ENCODE measurements at places on chromosomes 12 and 14.

GRCh38 chr12:116528498-116528897, 30.7 kb upstream of the MAP1LC3B2 start:
- DNase-seq: no peak

DNA sequence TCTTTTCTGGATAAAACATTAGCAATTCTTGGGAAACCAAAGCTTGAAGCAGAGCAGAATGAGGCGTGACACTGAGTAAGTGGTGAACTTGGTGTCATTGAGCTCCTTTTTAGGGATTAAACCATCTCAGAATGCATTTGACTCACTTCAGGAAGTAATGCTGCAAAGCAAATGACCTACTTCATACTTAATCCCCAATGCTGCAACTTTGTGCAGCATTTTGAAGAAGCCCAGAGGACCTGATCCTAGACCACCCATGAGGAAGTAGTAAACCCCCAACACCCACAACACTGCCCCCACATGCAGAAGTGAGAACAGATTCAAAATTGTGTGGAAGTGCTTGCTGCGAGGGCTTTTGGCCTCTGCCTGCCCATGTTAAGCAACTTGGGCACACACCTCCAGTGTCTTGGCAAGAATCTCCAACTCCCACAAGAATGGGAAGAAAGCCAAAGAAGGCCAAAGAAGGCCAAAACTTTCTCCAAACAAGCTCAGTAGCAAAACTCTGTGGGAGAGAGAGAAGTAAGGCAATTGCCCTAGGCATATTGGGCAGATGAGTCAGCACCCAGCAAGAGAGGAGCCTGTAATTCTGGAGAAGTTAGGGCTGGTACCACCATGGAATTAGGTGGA, 69.2 kb upstream of the ETV6 start:
- no peak for DNase-seq

GRCh38 chr12:100168562-100168961, 25.9 kb upstream of the BLTP3B start:
- no peak for DNase-seq

DNA sequence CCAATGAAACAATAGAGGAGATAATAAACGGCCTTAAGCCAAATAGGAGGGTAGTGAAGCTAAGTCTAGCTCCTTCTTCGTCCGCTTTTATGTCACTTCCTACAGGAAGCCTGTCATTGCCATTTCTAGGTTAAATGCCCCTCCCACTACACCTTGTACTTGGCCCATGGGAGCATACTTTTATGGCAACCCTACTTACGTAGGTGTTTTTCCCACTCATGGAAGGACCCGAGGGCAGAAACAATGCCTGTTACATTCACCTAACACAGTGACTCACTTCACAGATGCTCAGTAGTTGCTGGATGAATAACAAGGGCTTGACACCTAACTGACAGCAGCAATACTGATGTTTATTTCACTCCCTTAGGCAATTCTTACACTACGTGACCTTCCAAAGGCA, 44.5 kb downstream of the ALKBH1 start:
- DNase-seq: no peak

- no peak for DNase-seq
These were observed 389.7 kb downstream of the AACS start for GRCh38 chr12:125454786-125455480.

DNA sequence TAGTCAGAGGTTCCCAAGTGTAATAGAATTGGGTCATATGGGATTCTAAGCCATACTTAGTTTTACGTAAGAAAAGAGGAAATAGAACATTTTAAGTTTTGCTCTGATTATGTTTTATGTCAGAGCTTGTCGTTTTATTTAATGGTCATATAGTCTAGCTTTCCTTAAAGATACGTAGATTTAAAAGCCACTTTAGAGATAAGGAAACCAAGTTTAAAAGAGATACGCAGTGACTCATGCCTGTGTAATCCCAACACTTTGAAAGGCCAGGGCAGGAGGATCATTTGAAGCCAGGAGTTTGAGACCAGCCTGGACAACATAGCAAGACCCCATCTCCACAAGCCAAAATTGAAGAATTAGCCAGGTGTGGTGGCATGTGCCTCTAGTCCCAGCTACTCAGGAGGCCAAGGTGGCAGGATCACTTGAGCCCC, 19.5 kb downstream of the MAPK1IP1L start:
- no peak for DNase-seq

DNA sequence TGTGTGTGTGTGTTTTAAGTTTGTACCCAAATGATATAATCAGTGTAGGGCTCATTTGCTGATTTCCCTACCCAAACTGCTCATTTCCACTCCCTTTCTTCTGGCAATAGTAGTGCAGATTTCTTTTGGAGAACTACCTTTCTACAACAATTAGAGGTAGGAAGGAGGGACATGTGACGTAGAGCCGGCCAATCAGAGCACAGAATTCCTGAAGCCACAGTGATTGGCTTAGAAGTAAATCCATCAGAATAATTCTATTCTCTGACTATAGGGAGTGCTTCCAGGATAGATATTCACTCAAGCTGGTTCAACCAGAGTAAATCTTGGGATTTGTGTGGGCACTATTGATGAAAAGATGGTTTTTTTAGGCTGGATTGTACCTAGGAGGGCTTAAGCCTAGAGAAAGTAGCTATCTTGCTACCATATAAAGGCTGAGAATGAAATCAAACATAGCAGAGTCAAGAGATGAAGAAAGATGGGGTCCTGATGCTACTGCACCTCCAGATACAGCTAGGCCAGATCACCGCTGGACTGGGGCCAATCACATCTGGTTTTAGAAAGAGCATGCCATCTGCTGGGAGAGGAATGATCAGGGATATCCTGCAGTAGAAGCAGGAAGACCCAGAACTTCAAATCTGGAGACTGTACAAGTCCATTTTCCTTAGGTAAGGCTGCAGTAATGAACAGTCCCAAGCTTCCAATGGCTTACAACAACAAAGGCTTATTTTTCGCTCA, 54.1 kb upstream of the NUAK1 start:
- no peak for DNase-seq

DNA sequence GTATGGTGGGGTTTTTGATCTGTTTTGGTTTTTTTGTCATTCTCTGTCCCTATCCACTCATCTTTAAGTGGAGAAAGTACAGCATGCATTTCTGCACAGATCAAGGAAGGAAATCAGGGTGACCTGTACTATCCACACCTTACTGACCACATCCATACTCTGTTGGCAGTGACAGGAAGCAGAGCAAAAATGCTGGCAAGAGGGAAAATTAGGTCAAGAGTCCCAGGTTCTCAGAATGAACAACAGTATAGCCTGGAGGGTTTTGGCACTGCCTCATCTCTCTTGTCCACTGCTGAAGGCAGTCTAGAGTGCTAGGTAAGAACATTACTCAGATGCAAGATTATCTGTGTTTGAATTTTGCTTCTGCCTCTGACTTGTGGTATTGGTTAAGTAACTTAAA, 70.7 kb downstream of the TAOK3 start:
- no peak for DNase-seq

DNA sequence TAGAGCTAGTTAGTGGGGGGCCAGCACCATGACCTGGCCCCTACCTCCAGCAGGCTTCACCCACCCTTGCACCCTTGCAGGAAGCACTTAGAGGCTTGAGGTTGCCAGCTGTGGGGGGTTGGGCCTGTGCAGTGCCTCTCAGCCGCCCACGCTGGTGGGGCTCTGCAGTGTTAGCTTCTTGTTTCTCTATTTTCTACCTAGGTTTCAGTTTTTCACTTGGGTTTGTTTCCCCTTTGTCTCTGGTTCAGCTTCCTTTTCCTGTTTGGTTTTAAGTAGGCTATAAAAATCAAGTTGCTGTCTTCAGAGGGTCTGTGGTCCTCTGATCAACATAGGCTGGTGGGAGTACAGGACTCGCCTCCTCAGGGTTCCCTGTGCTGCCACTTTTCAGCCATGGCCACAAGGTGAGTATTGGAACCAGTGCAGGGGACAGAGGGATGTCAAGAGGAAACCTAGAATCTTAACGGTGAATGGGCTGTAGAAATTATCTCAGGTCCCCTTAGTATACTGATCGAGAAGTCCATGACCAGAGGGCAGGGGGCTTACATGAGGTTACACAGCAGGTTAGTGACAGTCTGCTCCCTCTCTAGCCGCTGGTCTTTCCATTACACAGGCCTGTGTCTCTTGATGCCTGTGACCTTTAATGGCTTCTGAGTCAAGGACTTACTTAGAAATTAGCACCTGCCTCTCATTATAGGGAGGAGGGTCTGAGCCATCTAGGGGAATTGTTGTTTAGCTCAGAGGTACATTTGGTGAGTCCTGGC, at the start of gene EVL:
Gene EVL (plus strand): TSS at position 312 of the 761 bp plus-strand sequence. CDS start 79 bp downstream, at position 391.
- DNase-seq: no peak

DNA sequence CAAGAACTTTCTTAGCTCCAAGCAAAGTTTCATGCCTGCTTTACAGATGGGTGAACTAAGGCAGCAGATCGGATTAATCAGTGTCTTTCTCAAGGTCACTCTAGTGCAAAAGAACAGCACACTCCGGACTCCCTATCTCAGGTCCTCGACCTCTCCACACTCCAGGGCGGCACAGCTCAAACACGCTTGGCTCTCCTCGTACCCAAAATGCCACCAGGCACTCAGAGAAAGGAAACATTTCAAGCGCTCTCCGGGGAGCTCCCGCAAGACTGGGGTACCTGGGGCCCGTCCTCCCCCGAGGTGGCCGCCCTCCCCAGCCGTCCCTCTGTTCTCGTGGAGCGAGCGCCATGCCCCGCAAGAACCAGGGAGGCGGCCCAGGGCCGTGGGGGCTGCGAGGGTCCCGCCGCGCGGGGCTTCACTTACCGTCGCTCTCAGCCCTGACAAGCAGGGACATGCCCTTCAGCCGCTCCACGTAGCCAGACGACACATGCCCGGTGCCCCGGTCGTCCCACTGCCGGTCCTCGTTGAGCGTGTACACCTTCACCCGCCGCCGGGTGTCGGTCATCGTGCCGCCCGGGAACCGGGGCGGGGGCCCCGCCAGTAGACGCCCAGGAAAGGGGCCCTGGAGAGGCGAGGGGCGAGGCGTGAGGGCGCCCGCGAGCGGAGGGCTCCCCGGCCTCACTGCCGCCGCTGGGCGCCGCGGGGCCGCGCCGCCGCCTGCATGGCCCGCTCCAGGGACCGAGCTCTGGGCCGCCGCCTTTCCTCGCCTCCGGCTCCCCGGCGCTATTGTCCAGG, 830 bp downstream of the PPP4R3A start:
- DNase-seq: peak; percentile 53

DNA sequence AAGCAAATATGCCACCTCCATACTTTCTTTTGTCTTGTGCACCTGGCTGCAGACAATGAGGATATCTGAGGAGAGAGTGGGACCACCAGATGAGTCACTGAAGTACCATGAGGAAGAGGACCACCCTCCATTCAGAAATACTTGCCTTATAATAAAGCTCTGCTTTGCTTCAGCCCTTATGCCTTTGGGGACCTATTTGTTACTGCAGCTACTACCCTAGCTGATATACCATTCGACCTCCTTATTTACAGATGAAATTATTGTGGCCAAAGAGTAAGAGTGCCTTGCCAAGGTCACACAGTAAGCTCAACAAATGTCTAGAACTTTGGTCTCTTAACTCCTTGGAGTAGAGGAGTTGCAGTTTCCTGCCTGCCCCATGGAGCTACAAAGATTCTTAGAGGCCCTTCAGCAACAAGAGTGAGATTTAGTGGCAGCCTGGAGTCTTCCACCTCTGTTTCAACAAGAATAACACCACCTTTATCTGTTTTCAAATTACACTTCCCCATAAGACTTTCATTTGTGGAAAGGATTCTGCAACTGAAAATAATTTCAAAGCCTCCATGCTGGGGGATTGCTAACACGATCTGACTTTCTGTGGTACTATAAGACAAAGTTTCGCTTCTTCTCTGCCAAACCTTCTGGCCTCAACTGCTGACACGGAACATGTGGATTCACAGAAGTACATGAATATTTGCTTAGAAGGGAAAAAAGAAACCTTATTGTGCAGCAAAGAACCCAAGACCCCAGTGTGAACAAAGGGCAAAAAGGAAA, 3.6 kb downstream of the CMKLR1 start:
- DNase-seq: no peak

- DNase-seq: no peak
These were observed 185.1 kb downstream of the CHST11 start for GRCh38 chr12:104641862-104642261.

- DNase-seq: peak; percentile 51
These were observed at the start of gene SLC24A4 for GRCh38 chr14:92323011-92323915. Gene SLC24A4 (plus strand): TSS chr14:92323165. CDS start chr14:92323831, 666 bp downstream.

- no peak for DNase-seq
These were observed 7.2 kb upstream of the RACGAP1 start for GRCh38 chr12:50032515-50032853.

- no peak for DNase-seq
These were observed 48.2 kb downstream of the CRACR2A start for GRCh38 chr12:3704512-3705353.

DNA sequence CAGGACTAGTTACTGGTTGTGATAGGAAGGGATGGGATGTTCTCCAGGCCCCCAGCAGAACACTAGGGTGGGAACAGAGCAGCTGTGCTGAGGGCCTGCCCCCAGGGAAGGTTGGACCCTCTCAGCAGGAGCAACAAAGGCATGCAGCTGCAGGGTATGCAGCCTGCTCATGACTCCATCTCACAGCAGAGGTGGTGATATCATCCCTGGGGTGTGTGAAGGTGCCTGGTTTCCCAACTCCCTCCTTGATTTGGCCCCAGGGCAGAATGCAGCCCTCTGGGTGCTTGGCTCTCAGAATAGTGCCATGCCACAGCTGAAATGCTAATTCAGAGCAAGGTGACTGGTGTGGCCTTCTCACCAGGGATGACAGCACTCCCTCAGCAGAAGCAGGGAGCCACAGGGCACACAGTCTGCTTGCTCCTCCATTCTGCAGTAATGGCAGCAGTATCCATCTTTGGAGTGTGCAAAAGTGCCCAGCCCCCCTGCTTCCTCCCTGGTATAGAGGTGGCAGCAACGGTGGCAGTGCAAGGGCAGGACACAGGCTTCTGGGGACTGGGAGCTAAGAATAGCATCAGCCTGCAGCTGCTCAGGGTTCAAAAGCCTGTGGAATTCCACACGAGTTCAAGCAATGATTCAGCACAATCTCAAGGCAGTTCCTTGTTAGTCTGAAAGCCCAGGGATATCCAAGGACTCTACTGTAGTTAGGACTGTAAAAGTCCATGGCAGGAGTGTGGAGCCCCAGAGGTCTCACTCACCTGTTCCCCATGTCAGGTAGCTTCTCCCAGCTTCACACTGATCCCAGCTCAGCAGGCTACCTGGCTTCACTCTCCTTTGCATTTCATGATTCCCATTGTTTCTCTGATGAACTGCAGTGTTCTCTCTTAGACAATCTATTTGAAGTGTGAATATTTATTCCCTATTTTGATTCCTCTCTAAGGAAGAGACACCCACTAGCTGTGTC, 298.1 kb upstream of the FOXG1 start:
- DNase-seq: no peak

DNA sequence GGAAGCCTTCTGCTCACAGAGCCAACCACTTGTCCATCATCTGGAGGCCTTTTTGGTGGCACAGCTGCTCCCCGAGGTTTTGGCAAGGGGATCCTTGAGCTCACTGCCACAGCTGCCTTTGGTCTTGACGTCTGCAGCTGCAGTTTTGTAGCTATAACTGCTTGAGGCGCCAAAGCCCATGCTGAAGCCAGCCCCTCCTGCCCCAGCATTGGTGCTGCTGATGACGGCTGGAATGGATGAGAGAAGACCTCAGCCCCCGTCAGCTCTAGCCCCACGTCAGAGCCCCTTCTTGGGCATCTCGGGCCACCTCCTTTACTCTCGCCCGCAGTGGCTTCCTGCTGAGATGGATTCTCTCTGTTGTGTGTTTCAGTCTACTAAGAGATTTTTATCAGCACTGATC, 12.3 kb upstream of the KRT74 start:
- no peak for DNase-seq

Data from mesothelial cell of epicardium (in vitro differentiated cells).